Osteocyte (in vitro differentiated cells): ENCODE measurements at places on chromosomes 1 and 21. TPM values are rescaled to one million over a fixed set of nuclear protein-coding genes. Genes with fewer than 3 reads are reported as not detected.

DNA sequence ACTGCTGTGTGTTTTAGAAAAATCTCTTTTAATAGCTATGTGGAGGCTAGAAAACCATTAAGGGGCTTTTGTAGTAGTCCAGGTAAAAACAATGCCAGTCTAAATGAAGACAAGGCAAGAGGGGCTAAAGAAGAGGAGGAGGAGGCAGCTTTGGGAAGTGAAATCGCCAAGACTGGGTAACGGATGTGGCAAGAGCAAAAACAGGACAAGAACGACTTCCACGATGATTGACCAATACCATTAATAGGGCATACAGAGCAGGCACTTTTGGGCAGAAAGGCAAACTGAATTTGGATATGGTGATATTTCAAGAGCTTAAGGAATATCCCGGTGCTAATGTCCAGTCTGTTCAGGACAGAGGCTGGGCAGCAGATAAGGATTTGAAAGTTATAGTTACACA lies 22.0 kb downstream of the COA6 start:
- no peak for DNase-seq

The NBPF15 gene
- 70.1 and 72.0 TPM in 2 replicates for total RNA-seq

GRCh38 chr1:41898191-41898713 lies 20.5 kb downstream of the HIVEP3 start:
- DNase-seq = peak; percentile 49

- DNase-seq = no peak
Observed at GRCh38 chr1:62013264-62013663, 181.4 kb upstream of the L1TD1 start.

GRCh38 chr1:37814252-37814651 lies 6.2 kb upstream of the YRDC start:
- no peak for DNase-seq

GRCh38 chr1:67052741-67053534 lies 1.0 kb downstream of the SLC35D1 start:
- DNase-seq = no peak

- no peak for DNase-seq
Observed at GRCh38 chr1:66503841-66504470, 30.0 kb upstream of the SGIP1 start.

DNA sequence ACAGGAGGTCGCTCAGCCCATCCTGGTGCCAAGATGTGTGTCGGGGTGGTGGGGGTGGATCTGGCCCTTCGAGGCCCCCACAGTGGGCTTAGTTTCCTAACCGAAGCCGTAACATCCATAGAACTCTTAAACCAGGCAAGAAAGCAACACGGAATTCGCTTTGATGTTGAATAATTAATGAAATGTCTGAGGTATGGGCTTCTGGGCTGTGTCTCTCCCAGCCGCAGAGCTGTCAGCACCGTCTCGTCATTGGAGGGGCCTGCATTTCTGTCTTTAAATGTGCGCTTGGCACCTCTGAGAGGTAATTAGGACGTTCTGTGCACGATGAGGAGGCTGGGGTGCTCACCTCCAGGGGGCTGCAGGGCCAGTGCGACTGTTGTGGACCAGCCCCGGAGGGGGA lies 13.3 kb upstream of the PLCH2 start:
- DNase-seq = no peak

The C2CD2 gene
- 13.1 and 19.4 TPM in 2 replicates for total RNA-seq

- DNase-seq = no peak
Observed at GRCh38 chr1:228802386-228803220, 67.3 kb downstream of the RHOU start.

GRCh38 chr1:87176087-87176486 lies 152.6 kb upstream of the LMO4 start:
- no peak for DNase-seq

DNA sequence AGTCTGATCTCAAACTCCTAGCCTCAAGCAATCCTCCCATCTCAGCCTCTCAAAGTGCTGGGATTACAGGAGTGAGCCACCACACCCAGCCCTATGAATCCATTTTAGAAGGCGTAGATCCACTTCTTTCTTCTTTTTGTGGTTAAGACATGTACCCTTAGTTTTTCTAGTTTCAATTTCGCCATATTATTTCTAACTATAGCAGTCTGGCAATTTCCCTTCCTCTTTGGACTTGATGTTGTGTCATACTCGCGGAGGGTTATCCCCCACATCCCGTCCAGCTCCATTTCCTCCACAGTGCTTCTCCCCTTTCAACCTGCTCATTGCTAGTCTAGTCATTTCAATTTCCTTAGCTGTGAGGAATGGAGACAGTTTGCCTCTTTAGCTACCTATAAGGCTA lies 5.2 kb upstream of the LRRC8D start:
- no peak for DNase-seq

DNA sequence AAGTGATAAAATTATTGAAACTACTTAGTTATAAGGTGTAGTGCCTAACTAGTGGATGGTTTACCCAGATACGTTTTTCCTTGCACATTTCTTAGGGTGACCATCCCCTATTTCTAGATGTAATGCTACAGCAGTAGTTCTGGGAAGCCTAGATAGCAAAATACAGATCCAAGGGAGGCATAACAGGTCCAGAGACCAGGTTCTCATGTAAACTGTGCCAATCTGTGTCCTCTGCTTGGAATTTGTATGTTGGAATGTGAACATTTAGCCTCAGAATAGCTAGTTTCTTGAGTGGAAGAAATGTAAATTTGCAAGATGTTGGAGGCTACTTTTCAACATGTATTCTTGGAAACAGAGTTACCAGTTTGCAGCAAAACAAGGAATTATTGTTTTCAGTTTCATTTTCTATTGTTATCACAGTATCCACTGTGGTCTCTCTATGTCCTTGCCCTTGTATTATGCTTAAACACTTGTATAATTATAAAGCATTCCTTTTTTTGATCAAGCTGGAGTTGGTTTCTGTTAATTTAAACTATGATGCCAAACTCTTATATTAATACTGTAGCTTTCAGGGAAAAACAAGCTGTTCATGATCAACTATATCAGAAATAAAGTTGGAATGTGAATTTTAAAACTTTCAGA lies 102.0 kb upstream of the BRINP3 start:
- no peak for DNase-seq

The INAVA gene
- 2.0 and 2.1 TPM in 2 replicates for total RNA-seq

GRCh38 chr1:155974208-155975115 lies 3.9 kb downstream of the ARHGEF2 start:
- no peak for DNase-seq

- DNase-seq = no peak
Observed at GRCh38 chr1:64212031-64212430, 8.6 kb downstream of the UBE2U start.

The KRTAP13-2 gene
- not detected in 2 replicates for total RNA-seq

- no peak for DNase-seq
Observed at GRCh38 chr1:155695072-155695471, 6.2 kb downstream of the DAP3 start.

The ENSA gene
- 111 and 116 TPM in 2 replicates for total RNA-seq

DNA sequence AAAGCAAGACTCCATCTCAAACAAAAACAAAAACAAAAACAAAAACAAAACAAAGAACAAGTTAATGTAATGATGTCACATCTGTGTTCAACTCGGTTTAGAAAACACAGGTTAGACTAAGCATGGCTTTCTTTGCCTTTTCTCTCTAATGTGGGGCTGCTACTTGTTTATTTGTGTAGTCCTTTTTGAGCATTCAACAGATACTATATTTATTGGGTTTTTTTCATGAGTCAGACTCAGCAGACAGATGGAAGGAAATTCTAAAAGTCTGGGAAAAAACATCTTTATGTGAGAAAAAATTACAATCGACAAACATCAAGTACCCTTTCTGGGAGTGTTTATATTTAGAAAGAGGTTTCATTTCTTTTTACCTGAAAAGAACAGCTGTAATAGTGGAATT lies 22.3 kb upstream of the OTUD3 start:
- DNase-seq = no peak

DNA sequence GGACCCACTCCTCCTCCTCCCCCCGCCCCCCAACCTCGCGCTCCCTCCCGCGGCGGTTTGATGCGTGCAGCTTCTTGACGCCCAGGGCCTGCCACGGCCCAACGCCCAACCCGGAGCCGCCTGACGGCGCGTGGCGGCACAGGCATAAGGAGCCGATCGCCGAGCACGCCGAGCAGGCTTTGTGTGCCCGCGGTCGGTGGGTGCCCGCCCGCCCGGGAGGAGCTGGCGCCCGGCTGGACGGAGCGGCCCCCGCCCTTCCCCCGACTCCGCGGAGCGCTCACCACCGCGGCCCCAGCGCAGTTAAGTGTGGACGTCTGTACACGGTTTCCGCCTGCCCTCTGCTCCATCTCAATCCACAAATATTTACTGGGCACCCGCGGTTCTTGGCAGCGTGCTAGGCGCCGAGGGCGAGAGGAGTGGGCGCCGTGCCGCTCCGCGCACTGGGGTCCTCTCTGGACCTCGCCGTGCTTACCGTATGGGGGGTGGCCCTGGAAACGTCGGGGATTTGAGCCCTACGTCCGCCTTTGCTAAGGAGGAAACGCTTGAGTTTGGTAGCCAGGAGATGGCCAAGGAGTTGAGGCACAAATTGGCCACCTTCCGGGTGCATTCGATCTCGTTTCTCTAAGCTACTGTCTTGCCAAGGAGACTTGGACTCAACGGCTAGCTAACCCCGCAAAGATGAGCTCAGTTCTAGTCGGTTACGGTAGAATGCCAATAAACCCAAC lies 444 bp upstream of the HDGF start:
- peak; percentile 98 for DNase-seq

DNA sequence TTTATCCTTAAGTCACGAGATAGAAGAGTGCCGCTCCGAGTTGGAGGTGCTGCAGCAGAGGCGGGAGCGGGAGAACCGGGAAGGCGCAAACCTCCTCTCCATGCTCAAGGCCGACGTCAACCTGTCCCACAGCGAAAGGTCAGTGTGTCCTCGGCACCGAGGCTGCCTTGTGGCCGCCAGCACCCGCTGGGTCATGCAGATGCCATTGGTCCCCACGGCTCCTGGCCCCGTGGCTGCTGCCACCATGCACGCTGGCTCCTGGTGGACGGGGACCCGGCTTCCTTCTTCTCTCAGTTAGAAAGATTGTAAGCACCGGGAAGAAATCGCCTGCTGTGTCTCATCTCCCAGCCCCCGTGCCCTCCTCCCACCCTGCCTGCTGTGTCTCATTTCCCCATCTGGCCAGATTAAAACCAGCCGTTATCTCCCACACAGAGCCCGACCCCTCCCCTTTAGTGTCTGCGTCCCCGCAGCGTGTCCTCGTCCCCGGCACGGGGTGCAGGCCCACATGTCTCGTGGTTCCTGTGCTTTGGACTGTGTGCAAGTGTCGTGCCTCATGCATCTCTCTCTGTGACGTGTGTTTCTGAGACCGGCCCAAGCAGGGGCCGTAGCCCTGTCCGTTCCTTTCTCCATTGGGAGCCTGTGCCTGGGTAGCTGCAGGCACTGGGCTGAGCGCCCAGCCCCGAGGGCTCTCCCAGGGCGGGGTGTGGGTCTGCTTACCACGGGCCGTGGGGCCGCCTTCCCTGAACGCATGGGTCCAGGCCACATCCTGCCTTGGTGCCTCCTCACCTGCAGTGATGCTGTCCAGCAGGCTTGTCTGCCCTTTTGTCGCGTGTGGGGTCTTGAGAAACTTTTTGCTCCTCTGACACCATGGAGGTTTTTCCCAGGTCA lies 62.1 kb downstream of the PCNT start:
- DNase-seq = no peak

The CFHR5 gene
- not detected in 2 replicates for total RNA-seq

- DNase-seq = no peak
Observed at GRCh38 chr1:91073299-91073698, 51.5 kb upstream of the ZNF644 start.

DNA sequence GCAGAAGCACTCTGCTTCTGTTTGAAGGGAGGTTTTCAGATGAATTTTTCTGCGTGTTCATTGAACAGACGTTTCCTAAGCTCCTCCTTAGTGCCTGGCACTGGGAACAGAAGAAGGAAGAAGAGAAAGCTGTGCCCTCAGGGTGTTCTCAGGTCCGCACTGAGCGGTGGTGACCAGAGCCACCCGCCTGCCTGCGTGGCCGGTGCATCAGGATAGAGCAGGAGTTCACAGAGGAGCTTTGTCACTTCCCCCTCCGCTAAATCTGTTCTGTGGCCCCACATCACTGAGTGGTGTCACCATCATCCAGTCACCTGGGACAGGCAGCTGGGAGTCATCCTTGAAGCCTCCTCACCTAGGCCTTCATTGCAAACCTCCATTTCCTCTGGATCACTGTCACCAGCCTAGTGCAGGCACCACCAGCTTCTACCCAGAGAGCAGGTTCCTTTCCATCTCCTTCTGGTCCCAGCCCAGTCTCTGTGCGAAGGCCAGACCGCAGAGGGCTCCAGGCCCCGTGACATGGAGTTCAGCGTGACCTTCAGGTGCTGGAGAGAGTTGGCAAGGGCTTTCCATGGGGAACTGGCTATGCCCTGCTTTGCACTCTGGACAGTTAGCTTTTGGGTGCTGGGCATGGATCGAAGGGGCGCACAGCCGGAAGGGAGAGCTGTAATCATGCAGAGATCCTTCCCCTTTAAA lies 21.7 kb downstream of the PARK7 start:
- DNase-seq = no peak

- no peak for DNase-seq
Observed at GRCh38 chr1:63350320-63350719, 17.1 kb upstream of the ALG6 start.

The B3GALT5 gene
- total RNA-seq = not detected in 2 replicates

GRCh38 chr1:226602186-226603021 lies 53.8 kb downstream of the STUM start:
- no peak for DNase-seq

The PPP1R12B gene
- total RNA-seq = 13.2 and 14.6 TPM in 2 replicates

The PYHIN1 gene
- total RNA-seq = not detected in 2 replicates

The MMP23B gene
- total RNA-seq = 4.8 and 8.5 TPM in 2 replicates

The LRRC3 gene
- 4.0 and 4.2 TPM in 2 replicates for total RNA-seq

- no peak for DNase-seq
Observed at GRCh38 chr1:152926091-152926490, 17.7 kb downstream of the IVL start.

The IRF6 gene
- 0.13 TPM in 1 of 2 replicates, not detected in the other for total RNA-seq

DNA sequence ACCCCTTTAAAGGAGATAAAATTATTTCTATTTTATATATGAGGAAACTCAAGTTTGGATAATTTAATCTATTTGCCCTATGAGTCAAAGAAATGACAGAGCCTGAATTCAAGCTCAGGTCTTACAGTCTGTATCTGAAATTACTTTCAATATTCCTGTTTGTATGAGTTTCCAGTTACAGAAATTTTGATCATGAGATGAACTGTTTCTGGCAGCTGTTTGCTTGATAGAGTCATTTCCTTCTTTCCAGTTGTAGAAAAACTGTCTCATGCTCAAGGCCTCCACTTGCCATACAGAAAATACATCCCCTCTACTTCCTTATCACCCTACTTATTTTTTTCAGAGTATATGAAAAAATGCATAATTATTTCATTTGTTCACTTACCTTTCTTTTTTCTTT lies 87.6 kb downstream of the PTPRC start:
- DNase-seq = no peak

The PSMB2 gene
- total RNA-seq = 62.8 and 70.7 TPM in 2 replicates

- DNase-seq = no peak
Observed at GRCh38 chr1:97814121-97814520, 106.7 kb downstream of the DPYD start.

GRCh38 chr1:217238945-217239344 lies 391.9 kb downstream of the GPATCH2 start:
- no peak for DNase-seq

- DNase-seq = no peak
Observed at GRCh38 chr21:31191553-31191952, 152.5 kb downstream of the TIAM1 start.
